Subcutaneous adipose tissue (tissue), 4 donors: ENCODE measurements at places on chromosomes 7 and 10. TPM values are rescaled to one million over a fixed set of nuclear protein-coding genes. Genes with fewer than 3 reads are reported as not detected.

RPEL1 gene
- not detected for total RNA-seq

GPR26 gene
- not detected for total RNA-seq

MYL10 gene
- not detected for total RNA-seq

ETV1 gene
- total RNA-seq, result 2.1 TPM

CAMK2G gene
- total RNA-seq, result 25.0 TPM

SSBP1 gene
- 71.8 TPM for total RNA-seq

PRSS1 gene
- not detected for total RNA-seq

DLX6 gene
- not detected for total RNA-seq

NUTM2B gene
- 1.1 TPM for total RNA-seq

TMEM176A gene
- total RNA-seq, result 20.3 TPM

HMX3 gene
- total RNA-seq, result not detected

PTPRN2 gene
- 3.4 TPM for total RNA-seq

CALML3 gene
- not detected for total RNA-seq

OPN1SW gene
- not detected for total RNA-seq
